Trophoblast cell (in vitro differentiated cells and primary cell): ENCODE measurements at places on chromosomes 7 and 10.

- no peak for DNase-seq
Observed at GRCh38 chr10:26368463-26368862, 69.7 kb upstream of the APBB1IP start.

- no peak for DNase-seq
Observed at GRCh38 chr10:17685233-17685840, 41.4 kb downstream of the STAM start.

DNA sequence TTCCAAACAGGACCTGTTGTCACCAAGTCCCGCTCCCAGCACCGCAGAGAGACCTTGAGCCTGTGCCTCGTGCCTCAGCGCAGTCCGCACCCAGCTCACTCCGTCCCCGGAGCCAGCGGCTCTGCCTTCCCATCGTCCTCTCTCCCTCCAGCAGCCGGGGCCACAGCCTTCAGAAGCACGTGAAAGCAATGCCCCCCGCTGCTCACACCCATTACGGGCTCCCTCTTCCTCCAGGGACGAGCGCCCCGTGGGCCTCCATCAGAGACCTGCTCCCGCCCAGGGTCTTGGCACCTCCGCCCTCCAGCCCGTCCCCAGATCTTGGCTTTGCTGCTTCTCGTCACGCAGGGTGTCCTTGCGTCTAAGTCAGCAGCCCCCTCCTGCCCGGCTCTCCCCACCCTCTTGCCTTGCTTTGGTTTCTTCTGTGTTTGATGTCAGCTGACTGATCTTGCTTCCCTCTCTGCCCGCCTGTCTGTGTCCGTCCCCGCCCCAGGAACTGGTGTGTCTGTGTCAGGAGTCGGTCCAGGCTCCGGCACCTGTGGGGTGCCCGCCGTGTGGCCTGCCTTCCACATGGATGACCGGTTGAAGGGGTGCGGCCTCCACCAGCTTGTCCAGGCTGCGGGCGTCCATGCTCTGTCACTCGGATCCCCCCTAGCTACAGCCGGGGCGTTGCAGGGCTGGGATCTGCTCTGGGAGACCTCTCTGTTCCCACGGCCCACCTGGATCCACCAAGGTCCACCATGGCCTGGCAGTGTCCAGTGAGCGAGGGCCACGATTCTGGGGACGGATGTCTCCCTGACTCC is 61.9 kb downstream of the FOXL3 start:
- DNase-seq, result no peak

GRCh38 chr10:24701447-24701846 is 22.2 kb downstream of the ARHGAP21 start:
- DNase-seq, result no peak

DNA sequence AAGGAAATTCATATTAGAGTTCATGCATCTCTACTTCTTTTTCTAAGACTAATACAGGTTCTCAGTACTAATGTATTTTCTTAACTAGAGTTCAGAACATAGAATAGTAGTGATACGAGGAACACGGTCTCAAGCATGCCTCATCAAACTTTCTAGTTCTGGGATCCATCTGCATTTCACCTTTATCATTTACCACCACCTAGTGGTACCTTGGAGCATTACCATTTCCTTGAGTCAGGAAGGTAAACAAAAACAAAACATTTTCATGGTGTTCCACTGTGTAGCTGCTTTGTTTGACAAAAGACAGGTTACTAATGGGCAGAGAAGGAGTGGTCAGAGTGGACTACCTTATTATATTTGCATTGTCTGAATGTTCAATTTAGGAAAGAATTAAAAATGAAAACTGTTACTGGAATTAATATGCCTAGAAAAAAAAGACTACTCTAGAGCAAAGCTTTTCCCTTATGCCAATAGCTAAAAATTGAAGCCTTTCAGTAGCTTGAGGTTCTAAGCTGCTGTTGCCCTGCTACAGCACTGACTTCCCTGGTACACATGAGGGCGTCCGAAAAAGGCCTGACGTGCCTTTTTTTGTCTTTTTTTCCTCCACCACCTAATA is 44.5 kb downstream of the STARD3NL start:
- DNase-seq, result peak; percentile 77

GRCh38 chr10:112896273-112896672 is 53.8 kb upstream of the TCF7L2 start:
- no peak for DNase-seq

GRCh38 chr10:17784688-17785087 is 24.5 kb upstream of the MRC1 start:
- no peak for DNase-seq

DNA sequence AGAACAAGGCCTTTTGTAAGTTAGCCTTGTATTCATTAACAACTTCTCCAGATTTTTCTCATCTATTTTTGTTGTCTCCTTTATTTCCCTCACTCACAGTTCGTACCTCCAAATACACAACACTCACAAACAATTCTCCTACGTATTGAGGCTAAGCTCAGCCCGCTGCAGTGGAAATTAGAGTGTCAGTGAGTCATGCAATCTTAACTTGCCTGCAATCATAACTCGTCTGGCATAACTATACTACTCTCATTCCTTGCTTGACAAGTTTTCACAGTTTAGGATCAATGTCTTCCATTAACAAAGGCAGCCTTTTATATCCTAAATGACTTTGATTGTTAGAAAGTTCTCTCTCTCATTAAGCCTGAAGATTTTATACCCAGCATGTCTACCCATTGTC is 23.8 kb downstream of the TMEM196 start:
- DNase-seq, result peak; percentile 54

DNA sequence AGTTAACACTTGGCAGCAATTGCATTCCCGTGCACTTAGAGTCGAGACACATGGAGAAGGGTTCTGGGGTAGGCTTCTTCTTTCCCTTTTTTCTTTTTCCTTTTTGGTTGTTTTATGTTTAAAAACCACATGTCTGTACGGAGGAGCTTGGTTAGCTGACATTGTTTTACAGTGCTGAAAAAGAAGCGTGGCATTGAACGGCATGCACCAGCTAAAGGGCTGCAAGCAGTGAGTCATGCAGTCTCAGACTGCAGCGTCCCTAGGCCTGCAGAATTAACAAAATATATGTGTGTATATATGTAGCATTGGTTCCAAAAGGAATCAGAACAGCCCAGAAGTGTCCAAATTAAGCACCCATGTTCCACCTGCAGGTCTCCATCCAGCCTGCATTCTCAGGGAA is 211.0 kb downstream of the TCF7L2 start:
- no peak for DNase-seq

GRCh38 chr10:77045085-77045484 is 592.5 kb downstream of the KCNMA1 start:
- DNase-seq, result no peak

DNA sequence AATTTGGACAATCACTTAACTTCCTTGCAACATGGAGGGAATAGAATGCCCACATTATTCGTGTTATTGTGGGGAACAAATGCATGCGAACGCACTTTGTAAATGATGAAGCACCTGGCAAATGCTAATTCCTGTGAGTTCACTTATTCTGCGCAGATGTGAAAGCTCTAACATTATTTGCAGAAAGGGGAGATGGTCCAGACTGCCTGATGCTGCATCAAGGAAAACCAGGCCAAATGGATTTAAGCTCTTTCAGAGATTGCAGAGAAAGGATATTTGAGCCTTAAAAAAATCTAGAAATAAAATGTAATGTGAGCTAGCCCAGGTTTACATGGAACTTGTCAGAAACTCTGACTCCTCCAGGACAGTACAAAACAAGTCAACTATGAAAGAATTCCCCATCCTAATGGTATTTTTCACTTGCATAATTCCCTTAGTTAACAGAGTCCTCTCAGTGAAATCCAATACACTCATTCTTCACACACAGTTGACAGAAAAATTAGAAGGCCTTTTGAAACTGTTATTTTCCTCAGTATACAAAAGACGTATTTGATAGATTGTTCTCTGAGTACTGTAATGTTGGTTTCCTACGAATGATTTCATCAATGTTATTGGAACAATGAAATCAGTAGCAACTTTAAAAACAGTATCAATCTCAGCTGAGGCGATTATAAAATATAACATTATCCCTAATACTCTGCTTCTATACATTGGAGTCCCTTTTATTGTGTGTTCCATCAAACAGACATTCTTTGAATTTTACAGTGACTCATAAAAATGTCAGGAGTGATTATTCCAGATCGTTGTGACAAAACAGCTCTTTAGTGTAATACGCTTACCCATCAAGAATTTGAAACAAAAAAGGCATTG is 136.3 kb upstream of the ANK3 start:
- DNase-seq, result no peak

DNA sequence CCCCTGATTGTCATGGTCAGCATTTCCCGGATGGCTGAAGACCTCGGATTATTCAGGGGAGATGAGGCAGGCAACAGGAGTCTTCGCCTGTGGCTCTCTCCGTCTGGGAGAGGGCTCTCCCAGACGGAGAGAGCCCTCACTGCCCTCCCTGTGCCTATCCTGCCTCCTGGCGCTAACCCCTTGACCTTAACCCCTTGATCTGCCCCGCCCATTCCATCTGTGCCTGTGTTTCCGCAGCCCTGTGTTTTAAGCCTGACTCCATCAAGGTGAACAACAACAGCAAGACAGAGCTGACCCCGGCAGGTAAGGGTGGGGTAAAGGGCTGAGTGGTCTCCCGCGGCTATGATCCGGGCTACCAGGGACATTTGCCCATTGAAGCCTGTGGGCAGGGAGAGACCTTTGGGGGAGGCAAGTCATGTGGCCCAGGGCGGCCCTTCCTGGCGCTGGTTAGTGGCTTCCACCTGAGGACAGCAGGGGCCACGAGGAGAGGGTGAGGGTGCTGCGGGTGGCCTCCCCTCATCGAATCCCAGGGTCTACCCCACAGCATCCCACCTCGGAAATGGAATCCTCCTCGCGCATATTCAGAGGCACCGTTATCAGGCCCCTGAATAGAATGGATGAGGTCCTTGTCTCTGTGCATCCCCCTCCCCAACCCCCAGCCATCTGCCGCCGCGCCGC is 4.2 kb upstream of the MUC12 start:
- no peak for DNase-seq

DNA sequence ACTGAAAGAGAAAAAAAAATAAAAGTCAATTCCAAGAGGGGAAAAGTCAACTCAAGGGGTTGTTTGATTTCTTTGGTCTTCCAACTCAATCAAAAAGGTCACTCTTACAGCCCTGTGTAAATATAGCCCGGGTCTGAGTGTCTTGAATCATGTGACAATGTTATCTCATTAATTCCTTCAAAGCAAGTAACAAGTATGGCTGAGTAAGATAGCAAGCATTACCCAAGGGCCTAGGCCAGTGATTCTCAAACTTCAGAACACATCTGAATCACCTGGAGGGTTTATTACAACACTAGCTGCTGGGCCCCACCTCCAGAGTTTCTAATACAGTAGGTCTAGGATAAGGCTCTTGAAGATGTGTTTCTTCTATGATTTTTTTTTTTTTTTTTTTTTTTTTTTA is 125.0 kb downstream of the PRLHR start:
- DNase-seq, result no peak

- DNase-seq, result no peak
Observed at GRCh38 chr10:78804411-78805032, 264.2 kb upstream of the ZMIZ1 start.

GRCh38 chr10:48526846-48527505 is 77.9 kb downstream of the ARHGAP22 start:
- DNase-seq, result no peak

DNA sequence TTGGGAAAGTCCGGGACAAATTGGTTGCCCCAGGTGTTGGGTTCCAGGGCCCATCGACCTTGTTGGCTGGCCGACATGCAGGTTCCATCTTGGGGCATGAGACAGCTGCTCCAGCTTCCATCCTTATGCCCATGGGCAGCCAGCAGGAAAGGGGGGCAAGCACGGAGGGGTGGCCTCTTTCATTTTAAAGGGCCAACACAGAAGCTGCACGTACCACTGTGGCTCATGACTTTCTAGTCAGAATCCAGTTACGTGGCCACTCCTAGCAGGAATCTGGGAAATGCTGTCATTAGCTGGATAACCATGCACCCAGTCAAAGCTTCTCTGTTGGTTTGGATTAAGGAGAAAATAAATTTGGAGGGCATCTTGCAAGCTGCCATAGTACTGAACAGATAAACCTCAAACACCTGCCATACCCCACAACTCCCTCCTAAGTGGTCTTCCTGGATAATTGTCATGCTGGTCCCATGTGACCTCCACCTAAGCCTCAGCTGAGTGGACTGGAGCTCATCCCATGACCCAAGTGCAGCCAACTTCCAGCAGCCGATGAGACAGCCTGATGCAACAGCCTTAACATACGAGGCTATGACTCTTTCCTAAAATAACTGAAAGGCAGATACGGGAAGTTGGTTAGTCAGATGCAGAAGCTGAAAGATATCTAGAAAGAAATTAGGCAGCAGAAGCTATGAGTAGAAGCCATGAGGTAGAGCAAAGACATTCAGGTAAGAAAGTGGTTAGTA is 21.4 kb upstream of the GSDME start:
- DNase-seq, result no peak

DNA sequence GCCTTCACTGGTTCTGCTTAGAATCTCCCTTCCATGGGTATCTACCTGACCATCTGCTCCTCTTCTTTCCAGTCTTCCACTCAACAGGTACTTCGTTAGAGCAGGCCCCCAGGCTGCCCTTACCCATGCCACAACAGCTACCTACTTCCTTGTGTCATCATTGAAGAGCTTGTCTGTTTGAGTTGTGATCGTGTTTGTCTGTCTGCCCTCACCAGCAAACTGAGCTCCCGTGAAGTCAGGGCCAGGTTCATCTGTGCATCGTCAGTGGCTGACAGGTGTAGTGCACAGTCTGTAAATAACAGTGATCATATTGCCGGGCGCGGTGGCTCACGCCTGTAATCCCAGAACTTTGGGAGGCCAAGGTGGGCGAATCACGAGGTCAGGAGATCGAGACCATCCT is 5.0 kb downstream of the NIPSNAP2 start:
- no peak for DNase-seq

- no peak for DNase-seq
Observed at GRCh38 chr7:70104243-70104642, 506.0 kb downstream of the AUTS2 start.

DNA sequence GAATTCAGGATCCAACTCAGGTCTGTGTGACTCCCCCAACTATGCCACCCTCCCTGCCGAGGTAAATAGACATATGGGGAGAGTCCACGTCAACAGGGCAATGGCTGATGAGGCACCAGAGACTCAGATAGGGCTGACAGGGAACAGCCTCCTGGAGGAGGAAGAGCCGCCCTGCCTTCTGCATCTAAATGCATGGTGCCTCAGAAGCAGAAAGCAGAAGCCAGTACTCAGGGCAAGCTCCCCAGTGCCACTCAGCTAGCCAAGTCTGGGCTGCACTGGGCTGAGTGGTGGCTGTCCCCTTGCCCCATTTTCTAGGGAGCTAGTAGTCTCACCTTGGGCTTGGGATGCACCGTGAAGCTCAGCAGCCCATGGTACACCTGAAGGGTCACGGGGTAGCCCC is 11.0 kb downstream of the RRP12 start:
- DNase-seq, result no peak

GRCh38 chr7:34016876-34017275 is 111.5 kb downstream of the BMPER start:
- DNase-seq, result no peak
